ENCODE measurements at places on chromosomes 1 and 21.

DNA sequence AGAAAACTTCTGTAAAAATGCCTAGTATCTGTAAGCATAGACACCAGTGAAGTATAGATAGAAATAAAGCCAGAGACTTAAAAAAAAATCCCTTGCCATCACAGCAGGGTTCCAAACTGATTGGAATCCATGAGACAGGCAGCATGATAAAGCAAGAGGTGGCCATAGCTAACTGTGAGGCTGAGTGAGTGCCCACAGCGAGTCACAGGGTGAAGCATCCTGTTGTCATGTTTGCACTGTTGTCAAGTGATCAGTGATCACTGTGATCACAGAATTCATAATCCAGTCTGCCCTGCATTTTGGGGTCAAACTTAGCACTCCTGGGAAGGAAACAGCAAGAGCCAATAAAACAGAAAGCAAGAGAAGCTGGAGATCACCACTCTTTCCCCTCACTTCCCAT, 33.3 kb downstream of the LRRC8B start:
- DNase-seq: no peak

DNA sequence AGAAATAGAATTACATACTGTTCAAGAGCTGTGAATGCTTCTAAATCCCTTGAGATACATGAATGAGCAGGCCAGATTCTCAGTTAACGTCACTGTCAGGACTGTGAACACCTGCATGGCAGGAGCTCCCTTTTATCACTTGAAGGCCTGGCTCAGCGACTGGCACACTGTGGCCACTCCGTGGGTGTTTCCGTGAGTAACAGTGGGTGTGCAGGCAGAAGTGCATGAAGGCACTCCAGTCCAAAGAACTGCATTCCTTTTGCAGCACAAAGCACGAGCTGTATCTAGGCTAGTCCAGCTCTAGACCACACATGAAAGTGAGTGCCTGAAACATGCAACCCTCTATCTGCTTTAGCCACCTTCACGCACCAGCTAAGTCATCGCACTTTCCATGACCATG, 9.6 kb upstream of the SIM2 start:
- DNase-seq: no peak

DNA sequence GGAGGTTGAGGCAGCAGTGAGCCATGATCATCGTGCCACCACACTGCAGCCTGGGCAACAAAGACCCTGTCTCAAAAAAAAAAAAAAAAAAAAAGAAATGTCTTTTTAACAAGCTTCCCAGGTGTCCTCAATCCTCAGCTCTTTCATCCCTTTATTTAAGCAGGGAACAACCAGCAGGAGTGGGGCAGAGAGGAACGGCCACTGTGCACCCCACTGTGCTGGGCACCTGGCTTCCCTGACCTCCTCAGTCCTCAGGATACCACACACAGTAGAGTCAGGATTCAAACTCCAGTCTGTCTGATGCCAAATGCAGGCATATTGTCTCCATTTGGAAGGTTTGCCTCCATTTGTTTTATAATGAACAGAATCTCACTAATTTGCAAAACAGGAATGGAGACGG, 19.8 kb upstream of the PTAFR start:
- no peak for DNase-seq

- DNase-seq: no peak
Measured at GRCh38 chr1:245051349-245052221, 103.2 kb upstream of the KIF26B start.

GRCh38 chr1:182725259-182726255, 41.2 kb upstream of the RGS8 start:
- no peak for DNase-seq

- DNase-seq: no peak
Measured at GRCh38 chr1:67732750-67733151, 47.8 kb downstream of the GADD45A start.

DNA sequence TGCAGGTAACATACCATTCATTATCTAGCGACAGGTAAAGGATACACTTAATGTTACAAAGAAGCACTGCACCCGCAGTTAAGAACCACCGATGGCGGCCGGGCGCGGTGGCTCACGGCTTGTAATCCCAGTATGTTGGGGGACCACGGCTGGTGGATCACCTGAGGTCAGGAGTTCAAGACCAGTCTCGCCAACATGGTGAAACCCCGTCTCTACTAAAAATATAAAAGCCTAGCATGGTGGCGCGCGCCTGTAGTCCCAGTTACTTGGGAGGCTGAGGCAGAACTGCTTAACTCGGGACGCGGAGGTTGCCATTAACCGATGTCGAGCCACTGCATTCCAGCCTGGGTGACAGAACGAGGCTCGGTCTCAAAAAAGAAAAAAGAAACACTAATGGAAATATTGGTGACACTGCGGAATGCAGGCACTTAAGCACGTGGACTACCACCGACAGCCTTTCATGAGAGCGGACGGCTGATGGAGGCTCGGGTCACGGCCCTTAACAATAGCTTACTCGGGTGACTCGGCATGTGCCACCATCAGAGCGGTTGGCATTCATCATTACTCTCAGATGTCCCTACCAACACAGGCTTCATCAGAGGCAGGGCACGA, 542 bp downstream of the GAS5 start:
- no peak for DNase-seq

- no peak for DNase-seq
Measured at GRCh38 chr1:89286549-89287180, 14.0 kb upstream of the GBP5 start.

GRCh38 chr21:31337996-31338907, 5.8 kb downstream of the TIAM1 start:
- DNase-seq: no peak

GRCh38 chr21:25756190-25756932, 21.6 kb downstream of the GABPA start:
- DNase-seq: no peak

DNA sequence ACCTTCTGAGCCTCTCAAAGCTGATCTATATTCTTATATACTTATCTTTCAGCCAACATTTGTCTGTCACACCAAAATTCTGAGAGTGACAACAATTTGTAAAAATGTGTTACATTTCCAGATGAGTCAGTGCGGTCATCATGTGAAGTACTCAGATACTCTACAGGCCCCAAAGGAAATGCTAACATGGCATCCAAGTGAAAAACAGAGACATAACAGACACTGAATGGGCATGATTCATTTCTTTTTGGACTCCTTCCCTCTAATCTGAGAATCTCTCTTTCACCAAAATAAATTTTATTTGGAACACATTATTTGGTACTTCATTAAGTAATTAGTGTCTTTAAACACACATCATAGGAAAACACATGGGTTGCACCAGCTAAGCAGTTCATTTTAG, 96.6 kb downstream of the SLC44A5 start:
- DNase-seq: no peak

GRCh38 chr1:33237579-33237978, 18.7 kb upstream of the ZNF362 start:
- no peak for DNase-seq

GRCh38 chr1:119046429-119046784, 58.3 kb upstream of the TBX15 start:
- peak; percentile 9 for DNase-seq

GRCh38 chr1:17624611-17625233, 85.2 kb downstream of the ARHGEF10L start:
- DNase-seq: peak; percentile 78

DNA sequence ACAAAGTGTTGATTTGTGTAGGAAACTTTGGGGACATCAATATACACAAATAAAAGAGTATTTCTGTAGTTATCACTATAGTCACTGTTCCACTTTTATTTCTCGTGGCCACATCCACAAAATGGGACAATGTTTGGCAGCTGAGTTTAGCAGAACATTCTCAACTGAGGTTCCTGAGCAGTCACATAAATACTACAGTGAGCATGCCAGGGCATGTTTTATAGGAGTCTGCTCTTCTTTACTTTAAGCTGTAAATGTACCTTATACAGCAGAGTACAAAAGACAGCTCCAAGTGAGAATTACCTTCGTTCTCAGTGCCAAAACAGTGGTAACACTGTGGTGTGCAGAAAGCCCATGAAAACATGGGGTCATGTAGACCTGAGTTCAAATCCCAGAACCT, 5.0 kb downstream of the BTG3 start:
- DNase-seq: no peak

- no peak for DNase-seq
Measured at GRCh38 chr21:33293811-33294216, 27.6 kb downstream of the IL10RB start.

DNA sequence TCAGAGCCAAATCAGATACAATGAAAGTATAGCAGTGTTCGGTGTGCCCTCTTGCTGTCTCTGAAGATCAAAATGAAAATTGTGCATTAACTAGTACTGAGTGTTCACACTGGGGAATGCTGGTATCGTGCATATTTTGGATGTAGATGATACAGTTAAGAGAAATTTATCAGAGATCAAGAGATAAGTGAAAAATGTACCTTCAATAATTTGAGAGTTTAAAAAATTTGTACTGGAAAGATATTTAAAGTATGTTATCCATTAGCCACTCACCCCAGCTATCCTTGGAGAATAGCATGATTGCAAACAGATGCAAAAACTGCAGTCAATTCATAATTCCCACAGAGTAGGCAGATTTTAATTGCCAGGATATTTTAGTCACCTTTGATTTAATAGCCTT, 56.4 kb downstream of the GREM2 start:
- no peak for DNase-seq

GRCh38 chr1:100622506-100622905, 84.6 kb downstream of the GPR88 start:
- DNase-seq: no peak

DNA sequence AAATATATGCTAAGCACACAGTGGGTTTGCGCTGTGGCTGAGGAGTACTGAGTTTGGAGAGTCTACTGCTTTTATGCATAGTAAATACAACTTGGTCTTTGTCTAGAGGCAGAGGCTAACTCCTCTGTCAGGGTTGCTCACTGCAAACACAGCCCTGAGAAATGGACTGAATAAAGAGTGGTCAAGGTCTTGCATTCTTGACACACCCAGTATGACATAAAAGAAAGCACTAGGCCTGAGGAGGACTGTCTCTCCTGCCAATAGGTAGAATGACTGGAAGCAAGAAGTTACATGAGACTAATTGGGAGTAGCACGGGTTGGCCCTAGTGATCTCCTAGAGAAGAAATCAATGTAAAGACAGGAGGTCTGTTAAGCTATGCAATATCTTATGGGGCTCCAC, 367.2 kb upstream of the B3GALT2 start:
- no peak for DNase-seq

DNA sequence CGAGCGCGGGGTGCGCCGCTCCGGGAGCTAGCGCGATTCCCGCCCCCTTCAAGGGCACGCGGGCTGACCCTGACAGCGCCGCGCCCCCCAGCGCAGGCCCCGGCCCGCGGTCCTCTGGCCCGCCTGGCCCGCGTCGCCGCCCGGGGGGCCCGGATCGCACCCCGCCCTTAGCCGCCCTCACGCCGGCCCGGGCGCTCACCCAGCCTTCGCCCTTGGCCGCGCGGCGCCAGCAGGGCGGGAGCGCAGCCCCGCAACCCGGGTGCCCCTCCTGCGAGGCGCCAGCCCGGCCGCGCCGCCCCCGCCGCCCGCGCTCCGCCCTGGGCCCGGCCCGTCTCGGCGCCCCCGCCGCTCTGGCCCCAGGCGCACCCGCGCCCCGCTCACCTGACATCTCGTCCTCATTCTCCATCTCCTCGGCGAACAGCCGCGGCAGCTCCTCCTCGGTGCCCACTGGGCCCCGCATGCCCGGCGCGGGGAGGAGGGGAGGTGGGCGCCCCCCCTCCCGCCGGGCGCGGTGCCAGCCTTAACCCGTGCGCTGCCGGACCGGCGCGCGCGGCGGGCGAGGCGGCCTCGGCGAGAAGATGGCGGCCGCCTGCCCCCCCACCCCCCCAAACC, 451 bp downstream of the CHD5 start:
- DNase-seq: no peak
